ENCODE measurements at places on chromosomes 13 and 19.

DNA sequence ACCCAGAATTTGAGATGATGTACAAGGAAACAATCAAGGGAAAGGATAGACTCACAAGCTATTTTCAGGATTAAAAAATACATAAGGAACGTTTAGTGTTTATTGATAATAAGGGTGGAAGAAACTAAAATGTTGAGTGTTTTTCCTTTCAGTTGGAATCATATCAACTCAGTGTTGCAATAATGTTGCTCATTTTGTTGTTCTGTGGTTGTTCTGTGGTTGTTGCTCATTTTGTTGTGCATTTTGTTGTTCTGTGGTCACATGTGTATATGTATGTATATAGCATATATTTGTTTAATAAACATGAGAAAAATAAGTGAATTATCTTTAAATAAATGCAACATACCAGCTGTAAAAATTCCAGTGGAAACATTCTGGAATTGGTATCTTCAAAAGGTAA lies 262.4 kb upstream of the SPRY2 start:
- no peak for DNase-seq

DNA sequence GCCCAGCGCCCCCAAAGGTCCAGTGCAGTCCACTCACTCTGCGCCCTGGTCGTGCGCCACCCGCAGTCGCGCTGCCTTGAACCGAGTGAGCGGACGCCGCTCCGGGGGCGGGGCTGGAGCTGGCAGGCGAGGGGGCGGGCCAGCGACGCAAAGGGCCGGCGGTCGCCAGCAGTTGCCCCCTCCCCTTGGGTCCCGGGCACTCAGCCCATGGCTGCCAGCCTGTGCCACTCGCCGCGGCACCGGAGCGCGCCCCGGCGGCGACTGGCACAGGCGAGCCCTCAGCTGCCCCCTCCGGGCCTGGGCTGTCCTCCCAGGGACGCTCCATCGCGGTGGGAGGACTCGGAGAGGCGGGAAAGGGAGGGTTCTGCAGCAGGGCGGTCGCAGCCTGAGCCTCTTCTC lies at the start of gene S1PR5:
S1PR5 (minus strand) TSS at position 87 of the 399 bp plus-strand sequence. CDS start 2,436 bp downstream, outside the sequence.
- DNase-seq, result no peak

DNA sequence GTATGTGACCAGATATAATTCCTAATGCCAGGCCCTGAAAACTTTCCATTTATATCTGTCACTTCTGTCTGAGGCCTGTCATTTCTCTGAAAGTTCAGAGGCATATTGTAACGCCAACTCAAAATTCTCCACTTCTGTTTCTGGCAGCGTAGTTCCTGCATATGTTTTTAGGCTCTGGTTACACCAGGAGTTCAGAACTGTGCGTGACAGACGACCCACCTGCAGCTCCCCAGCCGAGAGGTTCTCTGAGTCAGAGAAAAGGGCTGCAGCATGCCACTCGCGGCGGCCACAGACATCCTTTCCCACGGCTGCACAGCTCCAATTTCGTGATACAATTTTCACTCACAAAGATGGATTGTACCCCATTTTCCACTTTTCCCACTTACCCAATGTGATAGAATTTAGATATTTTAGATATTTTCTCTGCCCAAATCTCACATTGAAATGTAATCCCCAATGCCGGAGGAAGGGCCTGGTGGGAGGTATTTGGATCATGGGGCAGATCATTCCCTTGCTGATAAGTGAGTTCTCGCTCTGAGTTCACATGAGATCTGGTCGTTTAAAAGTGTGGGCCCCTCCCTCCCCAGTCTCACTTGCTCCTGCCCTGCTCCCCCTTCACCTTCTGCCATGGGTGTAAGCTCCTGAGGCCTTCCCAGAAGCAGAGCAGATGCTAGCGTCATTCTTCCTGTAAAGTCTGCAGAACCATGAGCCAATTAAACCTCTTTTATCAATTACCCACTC lies 308.1 kb downstream of the LIG4 start:
- no peak for DNase-seq

- peak; percentile 16 for DNase-seq
Observed at GRCh38 chr13:73767191-73767741, 366.9 kb downstream of the KLF12 start.

- peak; percentile 38 for DNase-seq
Observed at GRCh38 chr19:58228585-58229254, at the start of gene ZNF544. Gene ZNF544, plus strand, starts transcription at chr19:58228914. Its CDS starts 15,110 bp downstream, at chr19:58244024.

GRCh38 chr13:42893214-42893671 lies 98.8 kb downstream of the EPSTI1 start:
- DNase-seq, result no peak

DNA sequence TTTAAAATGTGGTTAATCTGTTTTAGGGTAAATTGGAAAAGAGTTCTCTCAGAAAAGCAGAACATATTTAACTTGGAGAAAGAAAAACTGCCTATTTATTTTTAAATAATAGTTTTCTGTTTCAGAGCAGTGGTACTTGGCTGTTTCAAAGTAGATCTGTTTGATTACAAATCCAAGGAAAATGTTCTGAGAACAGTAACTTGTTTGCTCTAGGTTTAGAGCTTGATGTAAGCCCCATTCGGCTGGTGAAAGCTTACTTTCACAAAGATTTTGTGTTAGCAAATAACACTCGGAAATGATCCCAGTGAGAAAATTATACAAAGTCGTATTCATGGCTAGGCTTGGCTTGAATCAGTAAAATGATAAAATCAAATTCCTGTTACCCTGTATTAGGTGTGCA lies 395.8 kb upstream of the GPC6 start:
- no peak for DNase-seq

DNA sequence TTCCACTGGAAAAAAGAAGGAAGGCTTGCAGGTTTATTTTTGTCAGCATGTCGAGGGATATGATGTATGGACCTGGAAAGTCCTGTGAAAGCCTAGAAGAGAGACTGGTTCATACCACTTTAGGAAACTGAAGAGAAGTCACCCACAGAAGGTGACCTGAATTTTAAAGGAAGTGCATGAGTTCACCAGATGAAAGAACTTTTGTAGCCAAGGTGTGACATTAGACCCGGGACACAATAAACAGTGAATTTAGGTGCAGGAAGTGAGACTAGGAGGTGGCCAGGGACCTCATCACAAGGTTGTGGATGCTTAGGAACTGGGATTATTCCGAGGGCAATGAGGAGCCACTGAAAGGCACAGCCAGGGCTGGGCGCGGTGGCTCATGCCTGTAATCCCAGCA lies 79.1 kb downstream of the ZNF429 start:
- DNase-seq, result peak; percentile 27

DNA sequence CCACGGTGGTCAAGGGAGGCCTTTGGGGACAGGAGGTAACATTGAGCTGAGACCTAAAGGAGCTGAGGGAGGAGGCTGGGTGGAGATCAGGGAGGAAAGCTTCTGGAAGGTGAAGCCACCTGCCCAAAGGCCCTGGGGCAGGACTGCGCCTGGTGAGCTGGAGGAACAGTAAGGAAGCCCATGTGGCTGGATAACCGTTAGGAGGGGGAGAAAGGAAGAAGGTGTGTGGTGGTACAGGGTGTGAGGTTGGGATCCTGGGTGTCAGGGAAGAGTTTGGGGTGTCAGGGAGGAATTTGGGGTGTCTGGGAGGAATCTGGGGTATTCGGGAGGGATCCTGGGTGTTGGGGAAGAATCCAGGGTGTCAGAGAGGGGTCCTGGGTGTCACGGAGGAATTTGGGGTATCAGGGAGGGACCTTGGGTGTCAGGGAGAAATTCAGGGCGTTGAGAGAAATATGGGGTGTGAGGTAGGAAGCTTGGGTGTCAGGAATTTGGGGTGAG lies 695 bp downstream of the TICAM1 start:
- no peak for DNase-seq

DNA sequence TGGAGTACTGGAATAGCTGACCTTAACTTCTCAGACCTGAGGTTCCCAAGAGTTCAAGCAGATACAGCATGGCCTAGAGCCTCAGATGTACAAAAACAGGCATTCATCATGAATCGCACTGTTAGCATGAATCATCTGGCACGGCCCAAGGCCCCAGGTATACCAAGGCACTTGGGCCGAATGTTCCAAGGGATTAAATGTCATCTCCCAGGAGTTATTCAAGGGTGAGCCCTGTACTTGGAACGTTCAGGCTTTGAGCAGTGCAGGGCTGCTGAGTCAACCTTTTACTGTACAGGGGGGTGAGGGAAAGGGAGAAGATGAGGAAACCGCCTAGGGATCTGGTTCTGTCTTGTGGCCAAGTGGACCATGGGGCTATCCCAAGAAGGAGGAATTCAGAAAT lies 6.3 kb downstream of the KLK3 start:
- DNase-seq, result no peak

GRCh38 chr19:12364391-12365235 lies 870 bp downstream of the ZNF442 start:
- DNase-seq, result no peak

GRCh38 chr13:95197548-95197947 lies 103.7 kb downstream of the ABCC4 start:
- no peak for DNase-seq

Measured in CD4-positive, alpha-beta T cell treated with Interleukin-6 at 100 ng/mL for 8 hours (primary cell).